ENCODE measurements at places on chromosomes 13 and 19.

DNA sequence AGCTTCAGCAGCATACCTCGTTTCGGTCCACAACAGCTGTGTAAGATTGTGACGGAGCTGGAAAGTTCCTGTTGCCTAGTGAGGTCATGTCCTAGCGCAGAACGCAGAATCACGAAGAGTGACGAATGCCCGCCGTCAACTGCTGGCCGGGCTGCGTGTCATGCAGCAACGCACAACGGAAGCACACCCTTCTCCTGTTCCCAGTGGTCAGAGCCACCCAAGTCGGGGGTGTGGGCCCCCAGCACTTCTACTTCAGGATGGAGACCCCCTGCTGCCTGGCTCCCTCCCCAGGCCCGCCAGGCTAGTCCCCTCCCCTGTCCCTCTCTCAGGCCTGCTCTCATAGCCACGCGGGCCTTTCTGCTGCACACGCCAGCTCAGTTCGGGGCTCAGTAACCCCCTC, 25.9 kb downstream of the C2CD4C start:
- DNase-seq, result no peak

- DNase-seq, result no peak
Observed at GRCh38 chr13:110116072-110116487, 190.9 kb downstream of the COL4A1 start.

- DNase-seq, result no peak
Observed at GRCh38 chr13:102606537-102607309, 9.9 kb downstream of the TPP2 start.

GRCh38 chr13:28047757-28048388, 52.5 kb downstream of the FLT3 start:
- no peak for DNase-seq

DNA sequence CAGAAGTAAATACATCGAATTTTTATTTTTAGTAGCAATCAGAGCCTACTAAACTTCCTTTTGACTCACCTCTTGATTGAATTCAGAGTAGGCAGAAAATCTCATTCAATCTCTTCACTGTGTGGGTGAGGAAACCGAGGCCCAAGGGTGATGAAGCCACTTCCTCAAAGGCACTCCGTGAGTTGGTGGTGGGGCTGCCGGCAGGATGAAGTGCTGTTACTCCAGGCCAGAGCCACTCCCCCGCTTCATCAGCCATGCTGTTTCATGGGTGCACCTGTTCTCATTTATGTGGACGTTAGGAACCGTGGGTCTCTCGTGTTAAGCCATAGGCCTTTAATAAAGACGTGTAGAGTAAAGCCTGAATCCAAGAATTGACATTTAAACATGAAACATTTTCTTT, 13.2 kb downstream of the ING1 start:
- no peak for DNase-seq

DNA sequence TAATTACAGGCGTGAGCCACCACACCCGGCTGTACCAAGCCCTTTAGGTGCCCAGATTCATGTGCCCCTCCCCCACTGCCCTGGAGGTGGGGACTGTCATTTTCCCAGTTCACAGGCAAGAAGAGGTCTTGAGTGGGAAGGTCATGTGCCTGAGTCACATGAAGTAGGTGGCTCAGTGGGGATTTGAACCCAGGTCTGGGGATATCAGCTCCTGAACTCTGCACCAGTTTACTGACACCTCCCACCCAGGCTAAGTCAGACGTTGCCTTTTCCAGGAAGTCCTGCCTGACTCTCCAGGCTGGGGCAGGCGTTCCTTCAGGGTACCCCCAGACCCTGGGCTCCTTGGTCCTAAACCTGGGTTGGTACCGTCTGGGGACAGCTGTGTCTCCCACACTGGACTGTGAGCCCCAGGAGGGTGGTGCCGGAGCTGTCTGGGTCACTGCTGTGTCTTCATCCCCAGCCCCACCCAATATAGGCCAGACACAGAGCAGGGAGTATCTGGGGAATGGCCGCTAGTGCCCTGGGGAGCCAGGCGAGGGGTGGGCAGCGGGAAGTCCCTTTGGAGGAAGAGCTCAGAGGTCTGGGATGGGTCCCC, 8.6 kb downstream of the VASP start:
- DNase-seq, result no peak

- DNase-seq, result no peak
Observed at GRCh38 chr13:35729926-35730627, 253.6 kb upstream of the MAB21L1 start.

DNA sequence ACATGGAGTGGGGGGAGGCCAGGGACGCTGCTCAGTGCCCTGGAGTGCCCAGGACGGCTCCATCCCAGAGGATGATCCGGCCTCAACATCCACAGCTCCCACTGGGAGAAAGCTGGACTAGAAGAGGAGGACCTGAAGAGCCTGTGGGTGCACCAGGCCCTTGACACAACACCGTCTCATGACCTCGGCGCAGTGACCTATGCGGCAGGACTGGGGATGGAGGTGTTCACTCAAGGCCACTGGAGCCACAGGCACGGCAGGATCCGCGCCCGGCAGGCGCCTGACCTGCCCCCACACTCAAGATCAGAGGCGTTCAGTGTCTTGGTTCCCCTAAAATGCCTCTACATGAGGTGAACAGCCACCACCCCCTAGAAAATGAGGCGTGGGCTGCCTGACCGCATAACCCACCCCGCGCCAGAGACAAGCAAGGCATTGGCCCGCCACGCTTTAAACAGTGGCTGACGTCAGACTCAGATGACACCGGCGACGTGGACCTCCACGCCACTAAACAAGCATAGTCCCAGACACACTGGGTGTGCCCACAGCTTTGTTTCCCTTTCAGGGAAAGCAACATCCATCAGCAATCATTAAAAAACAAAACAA, 8.0 kb downstream of the SGTA start:
- DNase-seq, result no peak

DNA sequence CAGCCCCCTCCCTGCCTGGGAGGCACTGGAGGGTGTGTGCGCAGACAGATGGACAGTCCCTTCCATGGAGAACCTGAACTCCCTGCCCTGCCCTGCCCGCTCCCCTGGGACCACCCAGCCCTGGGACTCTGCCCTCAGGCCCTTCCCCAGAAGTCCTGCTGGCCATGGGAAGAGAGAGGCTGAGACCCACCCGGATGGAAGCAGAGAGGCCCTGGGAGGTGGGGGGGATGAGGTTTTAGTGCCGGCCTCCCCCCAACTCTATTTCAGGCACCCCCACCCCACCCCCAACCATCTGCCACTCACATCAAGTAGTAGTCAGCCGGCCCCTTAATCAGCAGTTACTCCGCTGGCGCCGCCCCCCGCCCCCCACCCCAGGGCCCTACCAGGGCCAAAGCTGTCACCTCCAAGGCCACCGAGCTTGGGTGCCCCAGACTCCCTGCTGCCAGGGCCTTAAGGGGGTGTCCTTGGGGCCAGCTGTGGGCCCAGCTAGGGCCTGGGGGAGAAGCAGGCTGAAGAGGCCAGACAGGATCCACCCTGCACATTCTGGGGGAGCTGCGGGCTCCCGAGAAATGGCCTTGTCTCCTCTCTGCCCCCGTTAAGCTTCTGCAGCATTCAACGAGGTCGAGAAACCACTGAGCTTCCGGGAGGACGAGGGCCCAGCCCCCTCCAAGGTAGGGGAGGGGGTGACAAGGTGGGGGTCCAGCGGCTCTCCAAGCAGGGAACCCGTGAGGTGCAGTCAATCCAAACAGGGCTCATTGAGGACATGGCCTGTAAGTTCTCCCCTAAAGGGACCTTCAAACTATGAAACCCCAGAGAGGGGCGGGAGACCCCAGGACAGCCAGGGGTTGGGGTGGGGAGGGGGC, 17.4 kb downstream of the NMRK2 start:
- no peak for DNase-seq

- DNase-seq, result peak; percentile 42
Observed at GRCh38 chr13:98447881-98448641, 128.8 kb downstream of the STK24 start.

GRCh38 chr13:59103004-59103768, 1060.5 kb downstream of the DIAPH3 start:
- no peak for DNase-seq

GRCh38 chr19:36265856-36266374, 51.0 kb downstream of the ZNF146 start:
- no peak for DNase-seq

GRCh38 chr19:484494-484893, 11.8 kb upstream of the MADCAM1 start:
- no peak for DNase-seq

- no peak for DNase-seq
Observed at GRCh38 chr13:53782488-53782961, 753.9 kb downstream of the OLFM4 start.

GRCh38 chr19:2227415-2228156, 8.5 kb downstream of the PLEKHJ1 start:
- DNase-seq, result no peak

- DNase-seq, result no peak
Observed at GRCh38 chr13:79684371-79684770, 203.4 kb downstream of the NDFIP2 start.

DNA sequence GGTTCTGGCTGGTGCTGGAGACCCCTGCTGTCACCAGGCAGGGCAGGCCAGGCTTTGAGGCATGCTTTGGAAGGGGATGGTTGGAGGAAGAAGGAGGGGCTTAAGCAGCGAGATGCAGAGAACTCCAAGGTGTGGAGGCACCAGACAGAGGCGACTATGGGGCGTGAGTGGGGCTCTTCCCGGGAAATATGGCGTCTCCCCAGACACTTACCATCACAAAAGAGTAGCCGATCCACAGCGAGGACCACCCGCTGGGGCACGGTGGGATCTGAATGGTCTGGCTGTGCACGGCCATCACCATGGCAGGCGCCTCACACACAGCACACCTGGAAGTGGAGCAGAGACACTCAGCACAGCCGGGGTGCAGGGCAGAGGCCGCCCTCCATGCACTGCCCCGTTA, 151.9 kb downstream of the COL4A1 start:
- DNase-seq, result no peak

DNA sequence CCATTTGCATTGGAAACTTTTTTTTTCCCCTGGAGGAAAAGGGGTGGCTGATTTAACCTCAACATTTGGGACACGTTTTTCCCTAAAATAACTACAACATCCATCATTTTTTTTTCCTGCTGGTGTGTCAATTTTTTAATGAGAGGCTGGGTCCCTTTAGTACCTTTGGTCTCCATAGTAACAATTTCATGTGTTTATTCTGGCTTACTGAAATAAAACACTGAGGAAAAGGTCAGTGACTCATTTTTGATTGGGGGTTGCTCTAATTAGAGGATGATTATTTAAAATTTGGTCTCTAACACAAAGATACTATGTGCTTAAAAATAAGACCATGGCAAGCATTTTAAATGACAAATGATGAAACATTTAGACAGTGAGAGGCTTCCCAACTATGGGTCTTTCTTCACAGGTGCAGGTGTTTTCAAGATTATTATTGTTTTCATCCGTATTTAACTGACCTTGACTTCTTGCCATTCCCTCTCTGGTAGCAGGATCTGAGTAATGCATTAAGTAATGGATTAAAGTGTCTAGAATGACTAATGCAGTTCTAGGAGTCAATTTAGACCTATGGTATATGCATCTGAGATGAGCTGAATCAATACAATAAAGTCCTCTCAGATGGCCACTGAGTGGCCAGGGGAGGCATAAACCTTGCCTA, 406.4 kb downstream of the KCNRG start:
- DNase-seq, result no peak

- DNase-seq, result no peak
Observed at GRCh38 chr13:71979616-71980015, 112.6 kb upstream of the DACH1 start.

GRCh38 chr19:9757544-9758501, 10.7 kb downstream of the ZNF846 start:
- no peak for DNase-seq

- DNase-seq, result no peak
Observed at GRCh38 chr13:106802917-106803316, 235.0 kb upstream of the ARGLU1 start.
